ENCODE measurements at places on chromosomes 2 and 18.

DNA sequence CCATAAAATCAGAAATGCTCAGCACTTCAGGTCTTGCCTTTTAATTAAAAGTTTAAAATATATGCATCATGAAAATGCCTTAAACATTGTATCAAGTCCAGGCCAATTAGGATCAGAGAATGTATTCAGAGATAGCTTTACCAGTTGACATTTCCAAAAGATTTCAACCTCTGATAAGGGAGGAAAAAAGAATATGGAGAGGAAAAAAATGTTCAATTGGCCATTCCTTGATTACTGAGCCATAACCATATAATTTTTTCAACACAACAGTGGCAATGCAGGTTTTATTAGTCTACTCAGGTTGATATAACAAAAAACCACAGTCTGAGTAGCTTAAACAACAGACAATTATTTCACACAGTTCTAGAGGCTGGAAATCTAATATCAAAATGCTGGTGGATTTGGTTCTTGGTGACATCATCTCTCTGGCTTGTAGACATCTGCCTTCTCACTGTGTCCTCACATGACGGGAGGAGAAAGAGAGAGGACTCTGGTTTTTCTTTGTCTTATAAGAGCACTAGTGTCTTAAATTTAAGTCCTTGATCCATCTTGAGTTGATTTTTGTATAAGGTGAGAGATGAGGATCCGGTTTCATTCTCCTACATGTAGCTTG lies 111.9 kb downstream of the IRS1 start:
- no peak for DNase-seq

- peak; percentile 95 for DNase-seq
Observed at GRCh38 chr2:46164529-46165301, 132.5 kb upstream of the EPAS1 start.

DNA sequence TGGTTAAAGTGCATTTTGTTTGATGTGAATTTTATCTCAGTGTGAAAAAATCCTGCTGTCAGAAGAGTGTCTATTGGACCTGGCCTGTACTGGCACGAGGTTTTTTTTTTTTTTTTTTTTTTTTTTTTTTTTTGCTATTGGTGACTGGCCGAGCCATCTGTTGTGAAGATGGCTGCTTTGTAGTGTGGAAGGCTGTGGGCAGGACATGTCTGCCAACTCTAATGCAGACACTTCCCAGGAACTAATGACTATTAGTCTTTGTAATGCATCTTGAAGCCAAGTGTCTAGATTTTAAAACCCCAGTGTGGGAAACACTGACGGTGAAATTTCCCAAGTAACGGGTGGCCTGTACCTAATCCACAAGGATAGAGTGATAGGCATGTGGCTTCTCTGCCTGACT lies 34.3 kb downstream of the ZAP70 start:
- DNase-seq, result peak; percentile 63

- DNase-seq, result no peak
Observed at GRCh38 chr2:30492185-30492584, 45.1 kb downstream of the LCLAT1 start.

DNA sequence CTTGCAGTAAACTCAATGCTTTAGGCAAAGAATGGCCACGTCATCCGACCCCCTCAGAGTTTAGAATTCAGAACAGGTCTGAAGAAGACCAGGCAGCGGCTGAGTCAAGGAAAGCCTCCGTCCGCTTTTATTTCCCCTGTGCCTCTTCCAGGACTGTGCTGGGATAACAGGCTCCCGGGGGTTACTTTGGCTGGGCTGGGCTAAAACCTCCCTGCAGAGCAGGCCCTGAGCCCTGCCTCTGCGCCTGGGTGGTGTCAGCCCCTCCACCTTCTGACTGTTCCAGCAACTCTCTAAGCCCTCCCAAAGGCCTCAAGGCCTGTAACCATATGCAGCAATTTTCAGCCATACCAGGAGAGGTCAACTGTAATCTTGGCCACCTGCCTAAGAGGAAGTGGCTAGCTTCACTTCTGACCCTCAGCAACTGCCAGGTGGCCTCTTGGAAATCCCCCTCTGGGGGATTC lies 166.5 kb downstream of the RPIA start:
- no peak for DNase-seq

GRCh38 chr2:231680285-231680991 lies 27.9 kb upstream of the PTMA start:
- DNase-seq, result no peak

DNA sequence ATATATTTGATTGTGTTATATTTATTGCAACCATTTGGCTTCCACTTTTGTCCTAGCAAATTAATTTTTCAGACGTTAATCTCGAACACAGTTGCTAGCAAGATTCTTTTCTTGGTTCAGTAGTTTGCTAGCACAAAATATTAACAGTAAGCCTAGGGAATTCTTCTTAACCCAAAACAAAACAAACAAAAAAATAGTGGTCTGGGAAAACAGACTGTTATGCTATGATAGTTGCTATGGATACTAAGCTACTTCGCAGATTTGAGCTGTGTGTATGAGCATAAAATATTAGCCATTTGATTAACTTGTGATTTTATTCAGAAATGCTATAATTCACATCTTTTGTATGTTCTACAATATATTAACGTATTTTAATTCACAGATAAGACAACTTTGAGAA lies 541.5 kb upstream of the NETO1 start:
- DNase-seq, result no peak

DNA sequence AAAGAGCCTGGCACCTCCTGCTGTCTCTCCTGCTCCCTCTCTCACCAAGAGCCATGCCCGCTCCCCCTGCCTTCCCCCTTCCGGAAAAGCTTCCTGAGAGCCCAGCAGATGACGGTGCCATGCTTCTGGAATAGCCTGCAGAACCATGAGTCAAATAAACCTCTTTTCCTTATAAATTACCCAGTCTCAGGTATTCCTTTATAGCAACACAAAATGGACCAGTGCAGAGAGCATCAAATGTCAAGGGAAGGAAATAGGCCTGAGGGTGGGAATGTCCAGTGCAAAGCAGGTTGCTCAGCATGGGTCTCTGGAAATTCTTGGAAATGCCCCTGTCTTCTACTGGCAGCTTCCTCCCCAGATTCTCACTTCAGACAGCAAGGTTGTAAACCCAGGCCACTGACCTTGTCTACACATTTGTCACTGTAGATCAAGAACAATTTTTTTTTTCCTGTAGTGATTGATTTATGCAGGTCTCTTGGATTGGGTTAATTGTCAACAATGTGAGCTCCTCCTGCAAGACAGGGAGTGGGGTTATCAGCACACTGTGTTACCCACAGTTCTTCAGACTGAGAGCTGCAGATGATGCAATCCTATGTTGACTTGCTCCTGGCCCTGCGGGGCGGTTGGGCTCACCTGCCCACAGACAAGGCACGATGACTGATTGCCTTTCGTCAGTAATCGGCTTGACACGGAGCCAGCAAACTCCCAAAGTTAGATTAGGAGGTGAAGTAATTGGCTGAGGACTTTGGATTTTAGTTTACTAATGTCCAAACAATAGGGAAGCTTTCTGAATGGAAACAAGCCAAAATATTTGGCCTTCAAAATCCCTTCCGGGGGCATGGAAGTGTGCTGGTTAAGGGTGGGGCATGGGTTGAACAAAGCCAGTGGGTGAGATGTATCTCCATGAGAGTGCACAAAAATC lies 5.4 kb upstream of the BOD1L2 start:
- no peak for DNase-seq

DNA sequence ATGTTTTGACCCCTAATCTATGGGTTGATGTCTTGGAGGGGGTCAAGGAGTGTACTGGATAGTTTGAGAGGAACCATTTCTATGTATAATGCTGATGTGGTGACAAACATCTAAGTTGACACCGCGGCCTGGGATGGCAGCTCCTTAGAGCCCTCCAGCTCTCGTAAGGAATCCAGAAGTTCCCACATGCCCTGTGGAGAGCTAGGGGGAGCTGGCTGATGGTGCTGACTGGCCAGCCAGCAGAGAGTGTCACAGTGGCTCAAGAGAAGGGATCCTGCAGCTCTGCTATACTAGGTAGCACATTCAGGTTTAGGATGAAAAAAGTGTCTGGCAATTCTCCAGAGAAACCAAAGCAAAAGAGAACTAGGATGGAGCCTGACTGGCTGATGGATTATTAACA lies 842.2 kb upstream of the VRK2 start:
- DNase-seq, result no peak

GRCh38 chr2:65452150-65452895 lies 19.9 kb upstream of the SPRED2 start:
- DNase-seq, result no peak

GRCh38 chr2:144466637-144467036 lies 53.3 kb downstream of the ZEB2 start:
- no peak for DNase-seq

GRCh38 chr2:104897515-104898184 lies 43.7 kb downstream of the POU3F3 start:
- DNase-seq, result no peak

DNA sequence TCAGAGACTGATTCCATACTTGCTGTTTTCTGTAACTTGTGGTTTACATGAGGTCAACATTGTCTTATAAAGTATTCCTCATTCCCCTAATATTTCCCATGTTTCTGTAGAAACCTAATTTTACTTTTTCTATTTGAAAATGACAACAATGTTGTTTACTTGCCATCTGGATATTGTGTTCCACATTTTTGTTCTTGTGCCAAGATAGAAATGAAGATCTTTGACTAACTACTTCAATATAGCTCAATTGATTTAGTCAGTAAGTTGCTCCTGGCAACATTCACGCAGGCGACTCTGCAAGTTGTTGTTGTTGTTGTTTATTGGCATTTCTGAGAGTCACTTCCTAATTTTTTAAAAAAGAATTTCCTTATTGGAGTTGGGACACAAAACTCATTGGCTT lies 69.5 kb downstream of the CAVIN2 start:
- DNase-seq, result no peak

DNA sequence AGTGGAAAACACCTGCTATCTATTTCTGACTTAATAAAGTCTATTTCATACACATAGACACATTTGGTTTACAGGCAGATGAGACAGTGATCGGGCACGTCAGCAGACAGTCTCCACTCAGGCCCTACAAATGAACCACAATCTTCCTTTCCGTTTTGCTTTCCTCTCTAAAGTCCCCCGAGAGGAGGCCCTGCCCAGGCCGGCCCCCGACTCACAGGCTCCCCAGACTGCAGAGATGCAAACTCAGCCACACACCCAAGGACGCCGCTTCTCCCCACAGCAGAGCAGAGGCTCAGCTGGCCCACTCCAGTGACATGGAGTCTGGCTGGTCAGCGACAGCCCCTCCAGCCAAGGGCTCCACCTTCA lies 9.3 kb upstream of the MTERF4 start:
- DNase-seq, result no peak

- no peak for DNase-seq
Observed at GRCh38 chr2:205288686-205289085, 393.6 kb upstream of the NRP2 start.

- DNase-seq, result no peak
Observed at GRCh38 chr18:8930990-8931616, 171.4 kb upstream of the NDUFV2 start.

- no peak for DNase-seq
Observed at GRCh38 chr2:25473131-25473530, 131.4 kb upstream of the DNMT3A start.

DNA sequence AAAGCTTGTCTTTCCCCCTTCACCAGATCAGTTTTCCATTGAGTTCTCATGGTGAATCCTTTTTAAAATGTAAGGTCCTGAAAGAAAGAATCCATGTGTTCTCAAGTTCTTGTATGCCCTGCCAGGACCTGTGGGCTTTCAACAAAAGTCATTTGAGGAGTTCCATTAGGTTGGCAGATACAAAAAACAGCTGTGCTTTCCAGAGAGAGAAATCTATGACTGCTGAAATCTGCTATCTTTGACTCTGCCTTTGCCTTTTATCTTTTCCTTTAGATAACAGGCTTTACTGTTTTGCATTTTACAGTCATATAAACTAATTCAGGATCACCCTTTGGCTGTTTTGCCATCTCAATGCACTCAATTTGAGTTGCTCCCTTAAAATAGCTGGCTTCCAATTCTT lies 59.7 kb downstream of the CXCR4 start:
- no peak for DNase-seq

DNA sequence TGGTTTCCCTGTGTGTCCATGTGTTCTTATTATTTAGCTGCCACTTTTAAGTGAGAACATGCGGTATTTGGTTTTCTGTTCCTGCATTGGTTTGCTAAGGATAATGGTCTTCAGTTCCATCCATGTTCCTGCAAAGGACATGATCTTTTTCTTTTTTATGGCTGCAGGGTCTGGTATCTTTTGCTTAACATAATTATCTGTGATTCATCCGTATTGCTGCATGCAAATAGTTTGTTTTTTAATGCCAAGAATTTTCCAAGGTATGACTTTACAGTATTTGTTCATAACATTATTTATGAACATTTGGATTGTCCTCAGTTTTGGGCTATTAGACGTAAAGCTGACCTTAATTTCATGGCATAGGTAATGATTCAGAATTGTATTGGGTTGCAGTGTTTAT lies 17.8 kb downstream of the GIGYF2 start:
- DNase-seq, result no peak

GRCh38 chr2:169716238-169716886 lies 17.3 kb upstream of the KLHL23 start:
- DNase-seq, result peak; percentile 73

GRCh38 chr18:75057169-75057960 lies 151.6 kb downstream of the PTGR3 start:
- no peak for DNase-seq

- no peak for DNase-seq
Observed at GRCh38 chr2:102050854-102051391, 59.2 kb downstream of the IL1R2 start.

DNA sequence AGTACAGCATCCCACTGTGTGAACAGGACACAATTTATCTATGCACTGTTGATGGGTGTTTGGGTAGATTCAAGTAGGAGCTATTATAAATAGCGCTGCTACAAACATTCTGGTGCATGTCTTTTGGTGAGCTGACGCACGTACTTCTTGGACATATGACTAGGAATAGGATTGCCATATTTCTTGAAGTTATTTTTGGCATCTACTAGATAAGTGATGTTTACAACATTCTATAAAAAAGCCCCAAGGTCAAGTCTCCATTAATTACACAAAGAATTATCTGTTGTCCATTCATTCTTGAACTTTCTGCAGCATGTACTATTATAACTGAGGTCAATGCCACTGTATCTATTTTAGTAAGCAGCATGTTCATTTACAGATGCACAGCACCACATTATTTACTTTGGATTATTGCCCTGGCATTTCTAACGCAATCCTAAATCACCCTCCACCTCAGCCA lies 225.5 kb upstream of the TMEM200C start:
- DNase-seq, result no peak

DNA sequence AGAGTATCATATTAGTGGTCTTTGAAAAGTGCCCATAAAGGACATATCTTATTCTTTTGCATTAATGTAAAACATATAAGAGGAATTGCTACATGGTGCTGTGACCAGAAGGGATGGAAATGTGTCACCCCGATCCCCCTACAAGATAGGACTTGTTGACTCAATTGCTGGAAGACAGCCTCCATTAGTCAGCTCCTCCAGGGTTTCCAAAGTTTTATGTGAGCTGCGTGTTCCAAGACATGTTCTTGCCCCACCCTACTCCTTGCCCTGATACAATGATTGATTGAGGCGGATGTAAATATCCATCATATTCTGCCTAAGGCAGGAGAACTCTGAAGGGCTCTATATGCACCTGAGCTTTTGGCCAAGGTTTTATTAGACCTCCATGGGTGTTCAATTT lies 541.0 kb upstream of the ZEB2 start:
- no peak for DNase-seq

- no peak for DNase-seq
Observed at GRCh38 chr2:224366267-224366844, 35.6 kb downstream of the FAM124B start.

All from GM04504 (cell line).